Stimulated activated CD8-positive, alpha-beta memory T cell treated with anti-CD3 and anti-CD28 coated beads, Interleukin-4, amount 100 ng/mL, for 1 hour (primary cell): ENCODE measurements at places on chromosomes 3 and 15.

DNA sequence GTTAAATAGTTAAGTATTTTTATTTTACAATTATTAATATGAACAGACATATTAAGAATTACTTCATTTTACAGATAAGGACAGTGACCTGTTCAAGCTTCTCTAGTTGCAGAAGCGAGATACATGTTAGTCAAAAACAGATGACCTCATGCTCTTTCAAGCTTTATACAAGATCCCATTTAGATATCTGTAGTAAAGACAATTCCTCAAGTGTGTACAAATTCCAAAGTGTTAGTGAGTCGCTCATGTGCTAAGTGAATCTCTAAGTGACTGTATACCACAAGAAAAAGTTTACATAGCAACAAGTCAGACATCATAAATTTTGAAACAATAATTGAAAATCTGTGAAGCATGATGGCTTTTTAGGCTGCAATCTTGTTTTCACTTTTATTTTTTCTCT is 293.8 kb downstream of the ROBO1 start:
- no peak for DNase-seq

- no peak for DNase-seq
Measured at GRCh38 chr3:38154033-38154494, 11.3 kb upstream of the OXSR1 start.

DNA sequence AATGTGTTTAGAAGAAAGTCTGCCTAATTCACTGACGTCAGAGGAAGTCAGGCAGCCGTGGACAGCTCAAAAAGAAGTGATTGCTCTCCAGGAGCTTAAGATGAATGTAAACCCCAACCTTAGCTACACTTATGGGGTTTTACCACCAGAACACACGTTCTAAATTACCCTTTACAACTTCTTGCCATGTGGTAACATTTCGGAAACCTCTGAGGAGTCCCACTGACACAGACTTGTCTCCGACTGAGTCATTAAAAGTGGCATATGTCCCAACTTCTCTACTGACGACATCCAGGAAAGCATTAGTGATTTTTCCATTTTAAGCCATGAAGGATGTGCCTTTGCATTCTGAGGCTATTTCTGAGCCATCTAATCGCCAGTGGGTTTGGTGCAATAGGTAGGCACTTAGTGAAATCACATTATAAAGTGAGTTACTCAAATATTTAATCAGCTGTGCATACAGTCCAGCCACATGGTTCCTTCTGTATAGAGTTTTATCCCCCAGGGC is 32.4 kb downstream of the C2CD4A start:
- DNase-seq, result no peak

DNA sequence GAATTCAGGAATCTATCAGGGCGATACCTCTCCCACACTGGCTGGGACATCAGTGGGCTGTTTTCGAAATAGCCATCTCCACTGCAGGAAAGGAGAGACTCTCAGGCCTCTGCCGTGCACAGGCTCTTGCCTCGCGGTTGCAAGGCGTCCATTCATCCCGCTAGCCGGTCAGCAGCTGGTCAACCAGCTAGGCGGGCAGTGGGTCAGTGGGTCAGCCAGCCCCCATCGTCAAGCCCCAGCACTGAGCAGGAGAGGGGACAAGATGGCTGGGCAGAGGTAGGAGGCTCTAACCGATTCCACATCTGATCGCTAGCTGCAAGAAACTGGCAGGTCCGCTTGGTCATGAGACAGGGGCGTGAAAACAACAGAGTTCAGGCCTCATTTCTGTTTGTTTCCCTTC is 45.1 kb downstream of the MUC4 start:
- no peak for DNase-seq
